ENCODE measurements at places on chromosomes 1 and 21. TPM values are rescaled to one million over a fixed set of nuclear protein-coding genes. Genes with fewer than 3 reads are reported as not detected.
A peak's percentile ranks its signal among the peaks of the same experiment; 100 is the strongest.

Gene EVA1C
- total RNA-seq, result 69.8 TPM

Gene AJAP1
- 0.66 TPM for total RNA-seq

Gene SLC27A3
- total RNA-seq, result 23.0 TPM

Gene COL16A1
- total RNA-seq, result 55.2 TPM

Gene SLAMF9
- total RNA-seq, result not detected

Gene RASSF5
- total RNA-seq, result 11.0 TPM

Gene HPCAL4
- total RNA-seq, result not detected

Gene CCDC17
- 2.3 TPM for total RNA-seq

Gene OR10J1
- not detected for total RNA-seq

GRCh38 chr1:184068354-184068753, 16.8 kb downstream of the TSEN15 start:
- no peak for DNase-seq

DNA sequence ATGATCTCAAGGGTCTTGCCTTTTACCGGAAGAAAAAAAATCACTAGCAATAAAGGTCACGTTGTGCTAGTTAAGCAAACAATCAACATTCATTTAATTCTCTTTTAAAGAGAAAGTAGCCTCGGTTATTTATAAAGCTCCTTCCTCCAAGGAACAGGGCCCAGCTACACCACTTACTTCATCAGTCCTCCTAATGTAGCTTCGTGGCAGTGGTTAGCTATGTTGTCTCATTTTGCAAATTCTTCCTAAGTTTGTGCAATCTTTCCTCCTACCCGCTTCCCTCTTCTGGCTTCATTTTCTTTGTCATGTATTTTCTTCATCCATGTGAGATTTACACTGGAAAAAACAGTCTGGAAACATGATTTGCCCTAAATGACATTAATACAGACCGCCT, 554.2 kb downstream of the NUF2 start:
- no peak for DNase-seq

- DNase-seq, result peak; percentile 75
These were observed 678 bp downstream of the TTC39A start for GRCh38 chr1:51329443-51330325.

- no peak for DNase-seq
These were observed 837 bp downstream of the SLC16A1 start for GRCh38 chr1:112954945-112955772.

- DNase-seq, result peak; percentile 31
These were observed 945 bp upstream of the WNT9A start for GRCh38 chr1:227948493-227949260.

DNA sequence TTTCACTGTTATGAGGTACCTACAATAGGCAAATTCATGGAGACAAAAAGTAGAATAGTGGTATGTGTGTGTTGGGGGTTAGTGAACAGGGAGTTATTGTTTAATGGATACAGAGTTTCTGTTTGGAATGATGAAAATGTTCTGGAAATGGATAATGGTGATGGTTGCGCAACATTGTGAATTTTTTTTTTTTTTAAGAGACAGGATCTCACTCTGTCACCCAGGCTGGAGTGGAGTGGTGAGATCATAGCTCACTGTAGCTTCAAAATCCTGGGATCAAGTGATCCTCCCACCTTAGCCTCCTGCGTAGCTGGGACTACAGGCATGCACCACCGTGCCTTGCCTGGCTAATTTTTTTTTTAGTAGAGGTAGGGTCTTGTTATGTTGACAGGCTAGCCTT, 34.5 kb upstream of the TRABD2B start:
- no peak for DNase-seq

DNA sequence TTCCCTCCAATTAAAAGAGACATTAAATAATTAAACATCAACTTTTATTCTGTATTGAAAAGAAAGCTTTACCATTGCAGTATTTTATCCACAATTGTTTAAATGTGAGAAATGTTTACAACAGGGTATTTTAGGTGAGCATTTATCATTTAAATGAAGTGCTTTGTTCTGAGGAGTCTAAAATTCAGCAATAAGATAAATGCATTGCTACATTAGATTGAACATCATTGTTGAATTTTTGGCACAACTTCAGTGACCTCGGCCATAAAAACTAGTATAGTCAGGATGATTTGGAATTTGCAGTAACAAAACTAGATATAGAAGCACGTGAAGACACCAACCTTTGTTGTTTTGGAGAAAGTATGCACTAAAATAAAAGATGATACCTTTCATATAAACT, 692.9 kb downstream of the USP25 start:
- DNase-seq, result no peak

DNA sequence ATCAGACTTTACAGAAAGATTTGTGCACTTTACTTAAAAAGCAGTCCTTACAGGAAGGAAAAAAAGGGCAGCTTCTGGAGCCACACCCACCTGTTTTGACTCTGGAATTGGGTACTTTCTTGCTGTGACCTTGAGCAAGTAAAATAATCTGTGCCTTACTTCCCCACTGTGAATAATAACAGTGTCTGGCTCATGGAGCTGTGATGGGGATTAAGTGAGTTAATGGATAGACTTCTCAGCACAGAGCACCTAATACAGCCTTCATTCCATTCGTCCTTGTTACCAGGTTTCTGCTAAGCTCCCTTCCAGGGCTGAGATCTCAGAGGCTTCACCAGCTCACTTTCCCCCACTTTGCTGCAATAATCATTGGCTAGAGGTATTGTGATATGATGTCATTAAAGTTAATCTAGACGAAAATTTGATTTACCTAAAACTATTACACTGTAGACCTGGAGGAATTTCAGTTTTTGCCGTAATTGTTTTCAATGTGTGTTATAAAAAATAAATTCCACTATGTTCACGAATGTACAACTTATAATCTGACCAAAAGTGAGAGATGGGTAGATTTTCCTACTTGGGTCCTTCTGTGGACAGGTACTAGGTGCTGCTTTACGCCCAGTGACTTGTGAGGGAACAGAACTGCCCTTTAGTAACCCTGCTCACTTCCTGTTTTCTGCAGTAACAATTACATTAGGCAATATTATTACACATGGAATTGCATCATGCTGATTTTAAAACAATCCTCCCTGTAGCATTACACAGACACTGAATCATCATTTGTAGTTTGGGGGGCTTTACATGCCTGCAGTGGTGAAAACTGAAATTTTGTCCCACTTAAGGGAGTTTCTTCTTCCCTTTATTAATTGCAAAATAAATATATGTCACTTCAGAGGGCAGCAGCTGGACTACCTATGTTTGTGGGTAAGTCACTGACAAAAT, 19.7 kb upstream of the ABCG1 start:
- no peak for DNase-seq

GRCh38 chr1:229434005-229434640, at the start of gene ACTA1:
Gene ACTA1, minus strand, starts transcription at chr1:229434094. Its CDS starts 979 bp downstream, at chr1:229433115.
- no peak for DNase-seq

- no peak for DNase-seq
These were observed 870.7 kb downstream of the LRRIQ3 start for GRCh38 chr1:73327180-73327793.

- no peak for DNase-seq
These were observed at the start of gene IL23R for GRCh38 chr1:67166196-67166595. Gene IL23R, plus strand, starts transcription at chr1:67166454. Its CDS starts 1,667 bp downstream, at chr1:67168121.

- no peak for DNase-seq
These were observed 1025.7 kb downstream of the PLA2G4A start for GRCh38 chr1:187854457-187854856.

DNA sequence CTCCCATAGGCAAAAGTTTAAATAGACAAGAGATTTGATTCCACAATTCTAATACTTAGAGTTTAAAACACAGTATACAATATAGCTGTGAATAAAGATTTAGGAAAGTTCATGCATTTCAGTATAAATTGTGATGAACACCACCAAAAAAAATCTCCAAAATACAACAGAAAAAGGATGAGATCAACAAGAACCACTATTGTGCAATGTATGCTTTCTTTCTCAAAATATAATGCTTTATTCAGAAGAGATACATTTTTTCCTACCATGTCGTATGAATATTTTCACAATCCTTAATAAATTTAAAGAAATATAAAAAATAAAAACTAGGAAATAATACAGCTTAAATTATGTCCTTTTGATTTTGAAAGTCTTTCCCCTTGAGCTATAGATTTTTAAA, 1309.2 kb downstream of the MRPL39 start:
- no peak for DNase-seq

- no peak for DNase-seq
These were observed 33.7 kb downstream of the ZBTB18 start for GRCh38 chr1:244084763-244085162.

DNA sequence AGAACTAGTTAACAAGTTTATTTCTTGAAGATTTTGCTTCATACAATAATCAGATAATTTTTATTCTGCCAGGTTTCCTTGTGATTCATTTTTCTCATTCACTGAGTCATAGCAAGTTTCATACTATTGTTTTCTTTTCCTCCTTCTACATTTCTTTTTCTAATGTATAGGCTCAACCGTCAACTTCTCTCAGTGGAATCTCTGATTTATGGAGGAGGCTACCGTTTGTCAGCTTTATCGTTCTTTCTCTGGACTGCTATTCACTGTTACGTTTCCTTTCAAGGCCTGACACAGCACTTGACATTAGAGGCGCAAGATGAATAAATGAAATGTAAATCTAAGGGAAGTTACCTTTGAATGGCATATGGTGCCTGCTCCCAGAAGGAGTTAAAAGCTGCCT, 284.3 kb upstream of the NR5A2 start:
- no peak for DNase-seq

GRCh38 chr1:191520345-191520744, 637.9 kb upstream of the RGS18 start:
- DNase-seq, result no peak

- DNase-seq, result peak; percentile 64
These were observed at the start of gene ARL8A for GRCh38 chr1:202144402-202145067. Gene ARL8A, minus strand, starts transcription at chr1:202144737. Its CDS starts 165 bp downstream, at chr1:202144572.

DNA sequence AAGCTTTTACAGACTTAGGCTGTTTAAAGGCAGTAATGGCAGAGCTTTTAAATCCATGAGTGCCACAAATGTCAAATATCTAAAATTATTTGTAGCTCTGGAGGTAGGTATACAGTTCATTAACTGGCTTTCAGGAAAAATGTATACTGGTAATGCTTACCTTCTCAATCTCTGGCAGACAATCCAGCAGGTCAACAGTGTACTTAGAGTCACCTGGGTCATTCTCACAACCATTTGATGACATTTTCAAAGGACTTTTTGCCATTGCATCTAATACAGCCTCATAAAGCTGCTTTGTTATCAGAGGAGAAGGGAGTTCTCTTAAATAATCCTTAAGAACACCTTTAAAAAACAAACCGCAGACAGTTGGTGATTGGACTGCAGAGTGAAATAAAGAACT, 31.9 kb downstream of the SYDE2 start:
- DNase-seq, result no peak

GRCh38 chr1:235105051-235106043, 23.3 kb downstream of the TOMM20 start:
- DNase-seq, result no peak

GRCh38 chr1:240706150-240706935, 94.4 kb upstream of the GREM2 start:
- no peak for DNase-seq

DNA sequence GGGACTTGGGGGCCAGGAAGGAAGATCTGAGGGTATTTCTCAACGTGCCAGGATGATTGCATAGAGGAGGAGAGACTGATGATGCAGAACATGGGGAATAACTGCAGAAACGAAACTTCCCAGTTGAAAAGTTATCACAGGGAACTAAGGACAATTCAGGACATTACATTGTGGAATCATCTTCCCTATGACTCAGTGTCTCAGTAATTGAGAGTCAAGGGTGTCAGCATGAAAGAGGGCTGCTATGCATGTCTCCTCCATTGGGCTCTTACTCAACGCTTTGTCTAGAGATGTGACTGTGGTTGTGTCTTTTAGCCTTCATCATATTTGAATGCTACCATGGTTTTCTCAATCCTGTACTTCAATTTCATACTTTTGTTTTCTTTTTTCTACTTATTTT, 48.9 kb upstream of the PTGFR start:
- DNase-seq, result no peak

DNA sequence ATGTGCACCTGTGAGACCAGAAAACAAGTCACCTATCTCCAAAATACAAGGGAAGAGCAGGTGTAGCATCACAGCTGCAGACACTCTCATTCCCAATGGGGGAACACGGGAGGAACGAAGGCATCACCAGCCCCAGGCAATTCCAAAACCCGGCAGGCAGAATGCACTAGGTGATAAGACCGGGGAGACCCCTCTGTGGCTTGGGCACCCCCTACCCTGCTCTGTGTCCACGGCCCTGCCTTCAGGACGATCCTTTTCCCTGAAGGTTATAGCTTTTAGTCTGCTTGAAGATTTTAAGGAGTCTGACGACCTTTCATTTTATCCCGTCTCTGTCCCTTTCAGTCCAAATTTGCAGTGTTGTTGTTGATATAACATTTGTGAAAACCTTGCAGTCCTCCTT, 19.2 kb downstream of the TRPM2 start:
- DNase-seq, result no peak

- DNase-seq, result no peak
These were observed 14.4 kb downstream of the IFNAR1 start for GRCh38 chr21:33339135-33339534.

DNA sequence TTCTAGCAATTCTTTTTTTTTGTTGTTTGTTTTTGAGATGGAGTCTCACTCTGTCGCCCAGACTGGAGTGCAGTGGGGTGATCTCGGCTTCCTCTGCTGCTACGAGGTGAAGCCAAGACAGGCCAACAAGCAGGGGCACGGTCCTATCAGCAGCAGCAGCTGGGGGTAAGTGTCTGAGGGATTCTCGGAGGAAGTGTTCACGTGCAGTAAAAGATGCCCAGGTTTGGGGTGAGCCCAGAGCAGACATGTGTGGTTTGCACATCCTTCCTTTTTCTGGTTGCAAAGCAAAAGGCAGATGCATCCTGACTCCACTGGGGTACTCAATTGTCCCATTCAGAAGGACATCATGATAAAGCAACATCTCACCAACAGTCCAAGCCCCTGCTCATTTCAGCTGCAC, 27.7 kb downstream of the PIGP start:
- DNase-seq, result no peak

All from breast epithelium (tissue), 4 donors.